ENCODE measurements at places on chromosomes 16 and 17.

DNA sequence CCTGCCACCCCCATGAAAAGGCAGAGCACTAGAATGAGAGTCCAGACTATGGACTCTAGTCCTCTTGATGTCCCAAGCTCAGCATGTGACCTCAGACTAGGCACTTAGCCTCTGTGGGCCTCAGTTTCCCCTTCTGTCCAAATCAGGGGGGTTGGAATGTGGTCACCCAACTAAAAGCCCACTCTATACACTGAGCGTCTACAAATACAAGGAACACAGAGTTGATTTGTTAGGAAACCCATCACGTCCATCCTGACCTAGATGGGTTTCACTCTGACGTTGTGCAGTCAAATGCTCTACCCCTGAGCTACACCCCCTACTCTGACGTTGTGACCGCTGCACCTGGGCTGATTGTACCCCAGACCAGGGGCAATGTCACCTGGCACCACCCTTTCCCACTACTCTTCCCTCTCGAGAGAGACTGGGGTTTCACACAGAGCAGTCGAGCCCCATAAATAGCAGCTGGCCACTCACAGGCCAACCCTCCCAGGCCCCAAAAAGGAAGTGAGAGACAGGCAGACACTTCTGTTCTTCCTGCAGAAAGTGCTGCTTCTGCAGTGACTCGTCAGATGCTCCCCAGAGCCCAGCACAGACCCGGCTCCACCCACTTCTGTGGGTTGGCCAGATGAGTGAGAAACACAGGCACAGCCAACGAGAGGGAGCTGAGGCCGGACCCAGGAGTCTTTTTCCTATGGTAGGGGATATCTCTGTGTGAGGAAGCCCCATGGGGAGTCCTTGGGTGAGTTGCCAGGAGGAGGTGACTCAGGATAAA, 16.1 kb upstream of the TNFRSF13B start:
- no peak for DNase-seq

- no peak for DNase-seq
Measured at GRCh38 chr16:22353191-22353919, 21.1 kb downstream of the CDR2 start.

DNA sequence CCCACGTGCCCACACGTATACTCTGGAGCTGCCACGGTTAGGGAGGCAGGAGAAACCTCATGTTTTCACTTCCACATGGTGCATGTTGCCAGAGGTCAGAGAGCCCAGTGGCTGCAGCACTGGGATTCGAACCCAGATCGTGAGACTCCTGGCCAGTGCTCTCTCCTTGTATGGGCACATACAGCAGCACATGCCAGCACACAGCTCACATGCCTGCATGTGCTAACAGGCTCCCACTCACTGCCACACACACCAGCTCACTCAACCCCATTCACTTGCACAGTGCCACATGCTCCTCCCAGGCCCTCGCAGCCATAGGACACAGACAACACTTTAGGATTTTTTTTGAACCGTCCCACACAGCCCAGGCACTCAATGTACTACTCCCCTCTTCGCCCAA, 49.5 kb upstream of the MRPS23 start:
- DNase-seq, result no peak

GRCh38 chr16:9378876-9379275, 287.4 kb downstream of the HAPSTR1 start:
- no peak for DNase-seq

- no peak for DNase-seq
Measured at GRCh38 chr17:34261568-34262337, 6.7 kb downstream of the CCL2 start.

- no peak for DNase-seq
Measured at GRCh38 chr17:59277031-59277430, 54.4 kb upstream of the YPEL2 start.

DNA sequence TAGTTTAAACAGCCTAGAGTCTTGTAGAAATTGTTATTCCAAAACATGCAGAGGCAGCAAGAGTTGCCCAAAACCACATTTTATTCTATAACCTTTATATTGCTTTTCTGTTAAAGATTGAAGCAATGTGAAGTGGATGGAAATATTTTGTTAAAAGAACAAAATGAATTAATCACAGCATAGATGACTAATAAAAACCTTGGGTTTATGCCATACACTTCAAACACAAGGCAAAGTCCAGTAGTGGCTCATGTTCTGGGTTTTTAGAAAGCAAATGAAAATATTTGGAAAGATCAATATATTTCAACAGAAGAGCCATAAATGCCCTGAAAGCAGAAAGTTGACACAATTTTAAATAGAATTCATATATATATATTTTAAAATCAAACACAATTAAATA, 36.7 kb upstream of the ULK2 start:
- no peak for DNase-seq

DNA sequence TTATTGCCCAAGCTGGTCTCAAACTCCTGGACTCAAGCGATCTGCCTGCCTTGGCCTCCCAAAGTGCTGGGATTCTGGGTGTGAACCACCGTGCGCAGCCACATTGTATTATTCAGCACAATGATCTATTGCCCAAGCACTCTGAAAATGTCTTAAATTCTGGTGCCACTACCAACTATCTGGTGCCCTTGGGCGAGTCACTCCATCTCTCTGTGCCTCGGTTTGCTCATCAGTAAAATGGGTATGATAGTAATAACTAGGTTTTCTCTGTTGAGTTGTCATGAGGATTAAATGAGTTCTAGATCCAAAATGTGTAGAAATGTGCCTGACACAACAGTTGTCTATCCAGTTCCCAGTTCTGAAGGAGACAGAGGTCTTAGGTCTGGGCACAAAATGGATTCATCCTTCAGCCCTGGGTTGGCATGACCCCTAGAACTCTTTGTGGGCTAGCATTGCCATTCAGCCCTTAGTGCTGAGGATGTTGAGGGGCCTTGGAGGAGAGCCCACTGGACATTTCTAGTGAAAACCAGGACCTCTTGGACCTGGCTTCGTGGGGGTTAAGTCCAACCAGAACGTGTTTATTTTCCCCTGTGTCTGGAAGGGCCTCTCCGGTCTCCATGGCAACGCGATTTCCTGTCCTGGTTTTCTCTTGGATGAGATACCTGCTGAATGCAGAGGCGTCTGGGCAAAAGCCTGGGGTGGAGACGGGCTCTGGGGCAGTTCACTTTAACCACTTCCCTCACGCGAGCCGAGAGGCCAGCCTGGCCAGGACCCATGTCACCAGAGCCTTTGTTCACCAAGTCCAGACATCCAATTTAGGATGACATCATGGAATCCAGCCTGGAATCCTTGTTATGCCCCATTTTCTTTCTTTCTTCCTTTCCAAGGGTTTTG, 43.7 kb upstream of the TNRC6A start:
- peak; percentile 84 for DNase-seq

- DNase-seq, result peak; percentile 36
Measured at GRCh38 chr17:68205808-68206720, 41.8 kb upstream of the AMZ2 start.

- DNase-seq, result peak; percentile 42
Measured at GRCh38 chr16:19137201-19138128, 23.7 kb downstream of the ITPRIPL2 start.

DNA sequence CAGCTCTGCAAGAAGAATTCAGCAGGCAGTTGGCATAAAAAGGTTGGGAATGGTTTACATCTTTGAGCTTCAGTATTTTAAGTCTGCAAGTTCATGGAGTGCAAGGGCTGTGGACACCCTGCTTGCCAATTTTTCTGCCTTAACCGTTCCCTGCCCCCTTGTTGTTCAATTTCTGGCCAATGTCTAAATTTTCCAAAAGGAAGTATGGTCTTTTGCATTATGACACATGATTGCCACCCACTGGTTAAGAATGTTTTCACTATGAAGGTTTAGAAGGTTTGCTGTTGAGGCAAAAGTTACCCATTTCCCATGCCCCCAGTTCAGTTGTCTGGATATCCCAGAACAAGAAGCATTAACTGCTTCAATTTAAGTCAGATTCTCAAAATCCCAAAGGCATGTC, 441.9 kb downstream of the CDH13 start:
- DNase-seq, result no peak

DNA sequence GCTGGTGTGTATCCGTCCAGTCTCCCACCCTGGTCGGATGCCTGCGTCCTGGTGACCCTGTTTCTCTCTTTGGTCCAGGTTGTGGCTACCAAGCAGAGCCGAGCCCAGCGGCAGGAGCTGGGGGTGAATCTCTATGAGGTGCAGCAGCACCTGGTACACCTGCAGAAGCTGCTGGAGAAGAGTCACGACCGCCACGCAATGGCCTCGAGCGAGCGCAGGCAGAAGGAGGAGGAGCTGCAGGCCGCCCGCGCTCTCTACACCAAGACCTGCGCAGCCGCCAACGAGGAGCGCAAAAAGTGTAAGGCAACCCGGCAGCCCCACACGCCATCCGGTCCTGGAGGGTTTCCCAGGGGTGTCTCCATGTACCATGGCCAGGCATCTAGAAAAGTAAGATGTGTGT, 13.5 kb downstream of the CCDC40 start:
- DNase-seq, result no peak
